Activated T-cell treated with anti-CD3 and anti-CD28 coated beads, Interleukin-2, amount 50 U/mL, for 72 hours (primary cell): ENCODE measurements at places on chromosomes 4 and X.

- peaks cover 21% of the 10 kb centered on the region for H3K27me3 ChIP-seq
- no peak overlapping the region for H3K4me3 ChIP-seq
- H3K27ac ChIP-seq, result no peak overlapping the region
- DNase-seq, result no peak
These were observed 7.1 kb downstream of the AWAT2 start for GRCh38 chrX:70042399-70043371.

DNA sequence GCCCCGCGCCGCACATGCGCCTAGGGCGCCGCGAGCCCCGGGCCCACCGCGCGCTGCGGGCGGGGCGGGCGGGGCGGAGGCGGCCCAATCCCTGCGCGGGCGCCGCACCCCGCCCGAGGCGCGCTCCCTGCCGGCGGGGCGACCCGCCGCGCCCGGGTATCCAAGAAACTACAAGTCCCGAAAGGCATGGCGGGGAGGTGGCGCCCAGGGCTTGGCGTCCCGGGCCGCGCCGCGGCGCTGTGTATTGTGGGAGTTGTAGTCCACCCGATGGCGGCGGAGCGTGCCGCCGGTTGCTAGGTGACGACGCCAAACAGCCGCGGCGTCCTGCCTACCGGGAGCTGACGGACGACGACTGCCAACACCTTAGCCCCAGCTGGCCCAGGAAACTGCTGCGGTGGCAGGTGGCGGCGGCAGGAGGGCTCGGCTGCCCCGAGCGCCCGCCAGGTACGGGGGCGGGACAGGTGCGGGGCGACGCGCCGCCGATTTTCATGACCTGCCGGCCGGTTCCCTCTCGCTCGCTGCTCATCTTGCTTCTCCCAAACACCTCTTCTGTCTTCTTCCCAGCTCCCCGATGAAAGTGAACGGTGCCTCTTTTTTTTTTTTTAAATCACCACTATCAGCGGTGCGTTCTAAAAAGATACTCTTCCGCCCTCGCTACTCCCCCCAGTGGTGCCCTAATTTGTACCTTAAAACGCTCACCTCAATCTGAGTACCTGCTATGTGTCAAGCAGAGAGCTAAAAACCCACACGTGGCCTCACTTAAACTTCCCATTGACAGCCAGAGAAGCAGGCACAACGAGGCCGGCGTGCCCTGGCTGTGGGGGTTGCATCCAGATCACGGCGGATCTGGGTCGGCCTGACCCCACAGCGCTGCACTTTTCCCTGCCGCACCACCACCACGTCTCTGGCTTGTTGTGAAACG, at the start of gene CFAP99:
CFAP99 (plus strand) TSS at position 306 of the 922 bp plus-strand sequence.
- peaks cover 53% of the 10 kb centered on the region for H3K27me3 ChIP-seq
- DNase-seq, result peak; percentile 97
- peak within 1 kb of the TSS; percentile 96 for H3K4me3 ChIP-seq

GRCh38 chr4:167606551-167606950, 372.3 kb upstream of the SPOCK3 start:
- H3K4me3 ChIP-seq, result no peak overlapping the region
- no peaks in the 10 kb centered on the region for H3K27me3 ChIP-seq
- no peaks in the 10 kb centered on the region for H3K4me1 ChIP-seq
- H3K36me3 ChIP-seq, result no peaks in the 10 kb centered on the region
- H3K27ac ChIP-seq, result no peak overlapping the region

DNA sequence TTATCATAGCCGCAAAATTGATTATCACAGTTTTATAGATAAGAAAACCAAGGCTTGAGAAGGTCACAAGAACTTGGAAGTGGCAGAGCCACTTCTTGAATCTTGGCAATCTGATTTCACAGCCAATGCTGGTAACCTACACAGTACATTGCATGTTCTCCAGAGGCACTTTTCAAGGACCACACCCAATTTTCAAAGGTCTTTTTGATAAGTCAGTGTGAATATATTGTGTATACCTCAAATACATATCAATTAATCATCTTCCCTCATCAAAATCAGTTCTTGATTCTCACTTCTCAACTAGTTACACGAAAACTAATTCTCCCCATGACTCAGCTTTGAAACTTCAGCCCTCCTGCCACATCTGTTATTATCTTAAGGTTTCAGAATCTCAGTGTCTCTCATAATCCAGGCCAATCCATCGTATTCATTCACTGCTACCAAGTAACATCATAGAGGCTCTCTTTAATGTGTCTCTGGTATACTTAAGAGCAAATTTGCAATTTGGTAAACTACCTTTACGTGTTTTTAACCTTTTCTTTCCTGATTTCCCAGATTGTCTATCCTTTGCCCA, 16.8 kb downstream of the CAMK2D start:
- H3K4me3 ChIP-seq, result no peak overlapping the region
- H3K27me3 ChIP-seq, result no peaks in the 10 kb centered on the region
- peaks cover 25% of the 10 kb centered on the region for H3K4me1 ChIP-seq
- no peak overlapping the region for H3K27ac ChIP-seq
- DNase-seq, result no peak

DNA sequence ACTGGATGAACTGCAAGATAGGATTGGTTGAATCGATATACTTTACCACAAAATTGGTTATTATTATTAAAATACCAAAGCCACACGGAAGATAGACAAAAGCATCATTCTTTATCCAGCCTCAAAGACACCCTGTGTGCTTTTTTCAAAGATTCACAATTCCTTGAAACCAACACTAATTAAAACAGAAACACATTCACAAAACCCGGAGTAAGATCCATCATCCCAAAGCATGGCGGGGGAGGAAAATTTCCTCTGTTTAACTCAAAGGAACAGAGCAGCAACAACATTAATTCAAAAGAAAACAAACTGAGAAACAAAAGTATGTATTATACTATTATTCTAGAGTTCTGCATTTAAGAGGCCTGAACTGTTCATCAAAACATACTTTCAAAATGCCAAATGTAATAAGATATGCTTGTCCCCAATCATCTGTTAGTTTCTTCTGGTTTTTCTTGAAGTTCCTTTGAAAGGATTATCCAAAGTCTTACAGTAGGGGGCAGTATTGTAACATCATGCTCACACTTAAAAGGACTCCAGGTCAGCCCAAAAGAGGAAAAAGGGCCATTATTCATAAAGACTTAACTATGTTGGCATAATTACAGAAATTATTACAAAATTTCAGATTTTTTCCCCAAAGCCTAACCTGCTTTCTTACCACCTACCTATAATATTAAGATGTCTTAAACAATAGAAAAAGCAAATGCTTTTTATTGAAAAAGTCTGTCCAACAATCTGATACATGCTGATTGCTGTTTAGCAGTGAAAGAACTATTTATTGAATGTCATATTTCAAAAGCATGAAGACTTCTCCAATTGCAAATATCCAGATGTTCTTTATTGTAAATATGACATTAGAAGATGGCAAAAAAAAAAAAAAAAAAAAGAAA, 168.7 kb downstream of the SCFD2 start:
- H3K27ac ChIP-seq, result no peak overlapping the region
- no peaks in the 10 kb centered on the region for H3K4me1 ChIP-seq
- no peaks in the 10 kb centered on the region for H3K27me3 ChIP-seq
- H3K4me3 ChIP-seq, result no peak overlapping the region

DNA sequence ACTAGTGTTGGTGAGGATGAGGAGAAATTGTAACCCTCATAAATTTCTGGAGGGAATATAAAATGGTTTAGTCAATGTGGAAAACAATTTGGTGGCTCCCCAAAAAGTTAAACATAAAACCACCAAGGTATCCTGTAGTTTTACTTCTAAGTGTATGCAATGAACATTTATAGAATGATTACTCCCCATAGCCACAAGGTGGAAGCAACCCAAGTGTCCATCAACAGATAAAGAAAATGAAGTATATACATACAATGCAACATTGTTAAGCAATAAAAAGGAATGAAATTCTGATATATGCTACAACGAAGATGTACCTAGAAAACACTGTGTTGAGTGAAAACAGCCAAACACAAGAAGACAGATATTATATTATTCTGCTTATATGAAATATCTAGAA, 569.1 kb upstream of the GRID2 start:
- no peaks in the 10 kb centered on the region for H3K27me3 ChIP-seq
- no peak overlapping the region for H3K4me3 ChIP-seq
- DNase-seq, result no peak
